ENCODE measurements at places on chromosomes 4 and X.

DNA sequence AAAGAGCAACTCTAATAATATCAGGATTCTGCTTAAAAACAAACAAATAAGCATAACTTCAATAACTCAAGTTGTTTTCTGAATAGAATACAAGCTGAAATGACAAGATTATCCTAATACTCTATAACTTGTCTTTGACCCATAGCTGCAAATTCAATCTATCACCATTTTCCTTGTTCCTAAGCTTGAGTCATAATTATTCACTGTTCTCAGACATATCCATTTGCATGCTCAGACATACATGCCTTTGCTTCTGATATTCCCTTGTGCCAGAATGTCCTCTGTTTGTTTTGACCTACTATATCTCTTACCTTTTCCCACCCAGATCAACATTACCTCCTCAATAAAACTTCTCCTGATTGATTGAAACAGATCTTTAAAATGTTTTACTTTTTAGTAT is 109.7 kb downstream of the SNCA start:
- DNase-seq, result no peak

- no peak for DNase-seq
Measured at GRCh38 chr4:106522839-106523238, 154.3 kb upstream of the GIMD1 start.

DNA sequence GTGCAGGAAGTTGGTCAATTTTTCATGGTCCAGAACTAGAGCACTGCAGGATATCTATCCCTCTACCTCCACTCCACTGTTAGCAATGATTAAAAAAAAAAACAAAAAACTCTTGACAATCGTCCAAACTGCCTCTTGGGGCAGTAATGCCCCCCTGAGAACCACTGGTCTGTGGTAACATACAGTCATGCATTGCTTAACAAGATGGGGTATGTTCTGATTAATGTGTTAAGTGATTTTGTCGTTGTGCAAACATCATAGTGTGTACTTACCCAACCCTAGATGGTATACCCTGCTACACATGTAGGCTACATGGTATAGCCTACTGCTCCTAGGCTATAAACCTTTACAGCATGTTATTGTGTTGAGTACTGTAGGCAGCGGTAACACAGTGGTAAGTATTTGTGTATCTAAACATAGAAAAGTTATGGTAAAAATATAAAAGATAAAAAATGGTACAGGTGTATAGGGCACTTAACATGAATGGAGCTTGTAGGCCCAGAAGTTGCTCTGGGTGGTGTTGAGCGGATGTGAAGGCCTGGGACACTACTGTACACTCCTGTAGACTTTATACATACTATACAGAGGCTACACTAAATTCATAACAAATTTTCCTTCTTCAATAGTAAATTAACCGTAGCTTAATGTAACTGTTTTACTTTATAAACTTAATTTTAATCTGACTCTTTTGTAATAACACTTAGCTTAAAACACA is 34.1 kb downstream of the ART3 start:
- no peak for DNase-seq

- DNase-seq, result no peak
Measured at GRCh38 chr4:15162046-15162445, 159.8 kb downstream of the CPEB2 start.

DNA sequence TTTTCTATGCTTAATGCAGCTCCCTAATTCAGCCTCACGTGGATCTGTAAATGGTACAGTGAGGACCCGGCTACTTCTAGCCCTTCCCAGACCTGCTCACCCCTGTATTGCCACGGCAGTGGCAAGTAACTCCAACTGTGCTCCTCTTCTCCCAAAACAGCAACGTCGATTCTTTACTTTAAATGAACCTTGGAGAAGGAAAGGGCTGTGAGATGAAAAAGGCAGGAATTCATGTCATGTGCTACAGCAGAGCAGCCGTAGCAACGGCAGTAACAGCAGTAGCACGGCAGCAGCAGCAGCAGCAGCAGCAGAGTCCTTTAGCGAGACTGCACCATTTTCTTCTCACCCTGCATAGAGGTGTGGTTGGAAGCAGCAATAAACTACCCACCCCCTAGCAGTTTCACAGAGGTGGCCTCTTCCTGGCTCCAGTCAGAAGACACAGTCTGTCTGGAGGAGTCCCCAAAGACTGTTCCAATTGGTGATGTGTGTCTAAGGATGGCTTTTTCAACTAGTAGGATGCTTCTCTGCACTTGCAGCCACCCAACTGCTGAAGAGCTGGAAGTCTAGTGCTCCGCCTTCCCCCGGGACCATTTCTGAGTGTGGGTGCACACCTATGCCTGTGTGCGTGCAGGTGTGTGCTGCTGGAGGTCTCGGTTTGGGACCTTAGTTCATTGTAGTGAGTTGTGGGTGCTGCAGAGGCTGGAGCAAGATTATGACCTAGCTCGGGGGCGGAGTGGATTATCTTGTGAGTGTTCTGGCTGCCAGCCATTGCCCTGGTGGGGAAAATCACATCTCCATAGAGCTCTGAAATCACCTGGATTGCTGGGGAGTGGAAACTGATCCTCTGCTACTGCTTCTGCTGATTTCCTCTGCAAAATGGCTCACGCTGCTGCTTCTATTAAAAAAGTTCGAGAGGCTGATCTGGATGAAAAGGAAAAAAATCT is 67.2 kb downstream of the ANK2 start:
- DNase-seq, result no peak

DNA sequence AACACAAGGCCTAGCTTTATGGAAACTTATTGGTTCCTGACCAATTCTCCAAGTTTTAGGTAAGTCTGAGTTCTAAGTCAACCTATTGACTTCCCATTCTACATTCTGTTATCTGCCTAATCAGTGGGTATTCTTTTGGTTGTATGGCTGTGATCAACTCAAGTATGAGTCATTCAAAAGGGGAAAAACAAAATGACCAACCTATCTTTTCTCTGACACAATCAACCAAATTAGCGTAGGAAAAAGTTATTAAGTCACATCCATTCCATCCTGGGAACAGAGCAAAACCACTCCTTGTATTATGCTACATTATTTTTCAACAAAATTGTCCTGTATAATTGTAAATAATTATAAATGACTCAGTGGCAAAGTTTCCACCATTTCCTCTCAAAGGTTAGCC is 136.2 kb downstream of the SHROOM4 start:
- no peak for DNase-seq

DNA sequence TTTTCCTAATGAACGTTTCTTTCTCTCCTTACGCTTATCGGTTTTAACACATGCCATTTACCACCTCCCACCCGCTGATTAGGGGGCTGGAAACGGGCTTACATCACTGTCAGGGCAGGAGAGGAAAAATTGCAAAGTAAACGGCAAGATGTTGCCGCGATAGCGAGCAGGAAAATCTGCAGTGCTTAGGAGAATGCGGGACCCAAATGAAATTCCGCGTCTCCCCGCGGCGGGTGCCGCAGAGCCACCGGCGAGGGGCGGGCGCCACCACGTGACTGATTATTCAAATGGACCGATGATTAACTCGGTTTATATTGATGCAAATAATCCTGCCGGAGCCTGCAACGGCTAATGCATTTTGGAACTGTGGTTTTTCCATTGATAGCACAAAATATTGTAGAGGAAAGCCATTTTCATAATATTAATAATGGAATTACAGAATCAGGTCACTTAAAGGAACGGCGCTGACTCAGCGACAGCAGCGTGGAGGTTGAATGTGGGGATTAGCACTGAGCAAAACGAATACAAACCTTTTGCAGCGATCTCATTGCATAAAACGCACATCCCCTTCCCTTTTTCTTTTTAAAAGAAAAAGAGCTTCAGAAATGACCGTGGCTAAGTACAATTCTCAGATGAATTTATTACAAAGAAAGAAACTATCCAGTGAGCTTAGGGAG is 224.2 kb downstream of the STIM2 start:
- no peak for DNase-seq
